ENCODE measurements at places on chromosomes 13 and 19.

GRCh38 chr19:20482721-20483120, 82.9 kb downstream of the ZNF737 start:
- no peak for DNase-seq

GRCh38 chr19:13640611-13641010, 123.7 kb upstream of the MRI1 start:
- no peak for DNase-seq

GRCh38 chr19:33400856-33401682, 27.6 kb downstream of the CEBPG start:
- DNase-seq: no peak

- no peak for DNase-seq
These were observed 18.7 kb upstream of the AMER2 start for GRCh38 chr13:25190771-25191170.

- no peak for DNase-seq
These were observed 169.5 kb downstream of the NUFIP1 start for GRCh38 chr13:44819772-44820171.

GRCh38 chr19:39158646-39159260, 33.2 kb downstream of the PAK4 start:
- DNase-seq: no peak

- DNase-seq: peak; percentile 94
These were observed at the start of gene ZNF229 for GRCh38 chr19:44447916-44448674. Gene ZNF229 (minus strand): TSS chr19:44448472. CDS start chr19:44442847, 5,625 bp downstream.

- DNase-seq: no peak
These were observed 178.1 kb downstream of the FLT1 start for GRCh38 chr13:28316836-28317235.

DNA sequence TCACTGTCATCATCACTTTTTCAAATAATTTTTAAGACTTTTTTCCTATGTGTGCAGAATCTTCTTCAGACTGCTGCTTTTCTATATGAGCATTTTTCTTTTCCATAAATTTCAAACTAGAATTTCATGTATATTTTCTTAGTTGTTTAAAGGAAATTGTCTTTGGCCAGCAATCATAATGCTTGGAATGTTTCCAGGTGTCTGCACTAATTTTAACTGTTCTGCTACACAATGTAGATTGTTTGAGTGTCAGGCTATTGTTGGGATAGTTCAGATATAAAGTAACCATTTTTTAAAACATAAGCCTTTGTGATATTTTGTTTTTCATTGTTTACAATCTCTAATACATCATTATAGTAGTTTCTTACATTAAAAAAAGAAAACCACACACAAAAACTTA, 1418.5 kb downstream of the EFNB2 start:
- DNase-seq: no peak

- DNase-seq: no peak
These were observed 33.5 kb upstream of the PABPC3 start for GRCh38 chr13:25062479-25062878.

- DNase-seq: no peak
These were observed 1348.6 kb upstream of the SLC10A2 start for GRCh38 chr13:104414771-104415170.

- DNase-seq: peak; percentile 79
These were observed 64.3 kb downstream of the CACNA1A start for GRCh38 chr19:13441810-13442512.

DNA sequence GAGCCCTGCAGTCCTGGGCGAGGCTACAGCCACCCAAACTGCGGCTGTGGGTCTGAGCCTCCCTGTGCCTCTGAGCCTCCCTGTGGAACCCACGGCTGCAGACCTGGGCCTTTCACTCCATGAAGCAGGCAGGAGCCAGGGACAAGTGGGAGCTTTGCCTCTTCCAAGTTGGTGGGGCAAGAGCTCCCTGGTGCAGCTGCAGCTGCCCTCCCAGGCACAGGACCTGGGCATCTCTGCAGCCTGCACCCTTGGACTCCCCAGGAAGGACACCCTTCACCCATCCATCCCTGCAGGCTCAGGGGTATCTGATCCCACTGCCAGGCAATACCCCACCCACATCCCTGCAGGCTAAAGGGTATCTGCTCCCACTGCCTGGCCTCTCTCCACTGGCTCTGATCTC, 2.3 kb downstream of the TEX26 start:
- no peak for DNase-seq

GRCh38 chr19:40801426-40802299, 2.7 kb downstream of the EGLN2 start:
- DNase-seq: no peak

GRCh38 chr13:109787135-109787954, 962 bp upstream of the IRS2 start:
- peak; percentile 60 for DNase-seq

GRCh38 chr13:21986602-21987001, 315.7 kb downstream of the FGF9 start:
- no peak for DNase-seq

DNA sequence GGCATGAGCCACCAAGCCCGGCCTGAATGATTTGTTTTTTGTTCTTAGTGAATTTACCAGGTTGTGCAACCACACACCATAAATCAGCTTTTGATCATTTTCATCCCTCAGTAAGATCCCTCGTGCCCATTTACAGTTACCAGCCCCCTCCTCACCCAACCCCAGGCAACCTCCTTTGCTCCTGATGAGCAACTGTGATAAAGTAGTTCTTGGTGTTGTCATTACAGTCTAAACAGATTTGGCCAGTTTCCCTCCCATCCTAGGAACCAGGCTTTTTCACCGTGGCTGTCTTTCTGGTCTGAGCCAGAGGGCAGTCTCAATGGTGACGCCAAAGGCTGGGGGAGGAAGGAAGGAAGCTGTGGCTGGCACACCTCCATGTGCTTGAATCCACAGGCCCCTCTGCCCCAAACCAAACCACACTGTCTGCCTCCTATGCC, 61.2 kb upstream of the WDFY2 start:
- no peak for DNase-seq

DNA sequence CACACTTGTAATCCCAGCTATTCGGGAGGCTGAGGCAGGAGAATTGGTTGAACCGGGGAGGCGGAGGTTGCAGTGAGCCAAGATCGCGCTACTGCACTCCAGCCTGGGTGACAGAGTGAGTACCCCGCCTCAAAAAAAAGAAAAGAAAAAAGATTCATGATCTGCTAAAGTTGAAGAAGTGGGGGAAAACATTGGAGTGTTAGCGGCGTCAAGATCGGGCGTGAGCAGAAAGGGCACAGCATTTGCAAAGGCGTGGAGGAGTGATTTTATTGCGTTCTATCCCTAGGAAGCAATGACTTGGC, 874 bp upstream of the DNM2 start:
- DNase-seq: no peak

GRCh38 chr19:48756212-48756611, 888 bp downstream of the FGF21 start:
- no peak for DNase-seq

DNA sequence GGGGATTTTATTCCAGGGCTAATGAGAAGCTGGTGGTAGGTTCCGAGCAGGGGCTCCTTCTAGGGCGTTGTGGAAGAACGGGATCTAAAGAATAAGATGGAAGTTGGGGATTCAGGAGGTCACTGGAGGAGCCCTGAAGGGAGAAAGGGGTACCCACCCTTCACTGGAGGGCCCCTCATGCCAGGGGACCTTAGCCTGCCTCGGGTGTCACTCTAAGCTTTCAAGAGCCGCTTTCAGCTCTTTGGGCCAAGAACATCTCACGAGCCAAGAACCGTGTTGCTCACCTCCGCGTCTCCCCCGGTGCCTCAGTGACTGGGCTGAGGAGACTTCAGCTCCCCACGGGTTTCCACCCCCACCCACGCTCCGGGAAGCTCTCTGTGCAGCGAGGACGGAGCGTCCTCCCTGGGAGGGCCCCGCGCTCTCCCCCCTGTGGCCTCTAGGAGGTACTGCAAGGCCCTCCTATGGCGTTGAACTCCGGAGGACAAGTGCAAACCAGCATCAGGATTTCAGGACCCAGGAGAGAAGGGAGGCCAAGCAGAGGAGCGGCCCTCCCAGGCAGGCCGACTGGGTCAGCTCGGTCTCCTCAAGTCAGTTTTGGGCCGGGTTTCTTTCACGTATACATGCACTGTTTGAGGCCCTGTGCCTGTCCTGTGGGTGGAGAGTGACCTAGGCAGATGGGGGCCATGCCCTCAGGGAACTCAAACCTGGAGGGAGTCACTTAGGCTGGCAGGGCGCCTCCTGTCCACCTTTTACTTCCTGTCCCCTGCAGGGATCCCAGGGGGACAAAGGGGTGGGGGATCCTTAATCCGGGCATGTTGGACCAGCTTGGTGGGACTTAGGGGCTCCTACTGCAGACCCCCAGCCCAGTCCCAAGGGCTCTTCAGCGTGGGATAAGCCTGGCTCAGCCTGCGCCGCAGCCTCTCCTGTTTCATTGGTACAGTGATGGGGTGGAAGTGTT, 5.1 kb upstream of the KRTDAP start:
- peak; percentile 68 for DNase-seq

GRCh38 chr19:33295621-33296487, 6.5 kb downstream of the CEBPA start:
- no peak for DNase-seq

- DNase-seq: no peak
These were observed 72.7 kb downstream of the SIAH3 start for GRCh38 chr13:45778882-45779281.

- DNase-seq: no peak
These were observed 46.0 kb downstream of the RBM26 start for GRCh38 chr13:79360095-79360494.

DNA sequence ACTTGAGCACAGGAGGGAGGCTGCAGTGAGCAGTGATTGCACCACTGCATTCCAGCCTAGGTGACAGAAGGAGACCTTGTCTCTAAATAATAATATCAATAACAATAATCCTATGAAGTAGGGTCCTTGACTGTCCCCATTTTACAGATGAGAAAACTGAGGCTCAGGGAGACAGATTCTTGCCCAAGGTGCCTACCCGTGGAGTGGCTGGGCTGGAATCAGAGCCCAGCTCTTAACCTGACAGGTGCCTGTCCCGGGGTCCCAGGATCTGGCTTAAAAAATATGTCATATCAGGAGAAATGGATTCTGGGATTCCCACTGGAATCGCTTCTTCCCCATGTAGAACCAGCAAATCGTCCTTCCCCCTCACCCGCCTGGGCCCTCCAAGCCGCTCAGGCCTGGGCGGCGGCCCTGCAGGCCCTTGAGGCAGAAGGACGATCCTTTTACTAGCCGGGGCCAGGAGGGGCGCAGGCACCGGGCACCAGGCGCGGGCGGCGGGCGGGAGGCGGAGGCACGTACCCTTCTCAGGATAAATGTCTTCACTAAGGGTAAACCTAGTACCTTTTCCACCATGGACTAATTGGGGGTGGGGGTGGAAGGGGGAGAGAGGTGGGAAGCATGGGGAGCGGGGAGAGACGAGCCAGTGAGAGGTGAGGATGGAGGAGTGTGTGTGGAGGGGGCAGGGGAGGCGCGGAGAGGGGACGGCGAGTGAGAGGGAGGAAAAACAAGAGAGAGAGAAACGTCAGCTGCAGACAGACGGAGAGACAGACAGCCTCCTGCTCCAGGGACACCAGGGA, 60.6 kb downstream of the COLGALT1 start:
- no peak for DNase-seq

DNA sequence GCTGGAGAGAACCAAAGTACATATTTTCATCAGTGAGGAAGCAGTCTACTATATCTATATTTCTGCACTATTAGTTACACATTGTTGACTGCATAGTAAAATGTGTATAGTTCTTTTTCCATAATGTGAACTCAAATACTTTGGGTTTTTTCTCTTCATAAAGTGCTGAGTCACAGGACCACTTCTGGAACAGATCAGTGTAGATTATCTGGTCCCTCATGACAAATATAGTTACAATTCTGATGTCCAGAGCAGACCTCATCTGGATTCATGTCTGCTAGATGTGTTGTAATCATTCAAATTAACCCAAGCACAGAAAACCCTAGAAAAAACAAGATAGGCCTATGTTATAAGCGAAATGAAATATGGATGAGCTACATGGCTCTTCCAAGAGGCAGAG, 171.4 kb downstream of the SUCLA2 start:
- DNase-seq: no peak

- DNase-seq: no peak
These were observed 299.2 kb upstream of the DACH1 start for GRCh38 chr13:72166102-72166650.

- peak; percentile 28 for DNase-seq
These were observed 12.9 kb upstream of the RFXAP start for GRCh38 chr13:36806102-36806501.

DNA sequence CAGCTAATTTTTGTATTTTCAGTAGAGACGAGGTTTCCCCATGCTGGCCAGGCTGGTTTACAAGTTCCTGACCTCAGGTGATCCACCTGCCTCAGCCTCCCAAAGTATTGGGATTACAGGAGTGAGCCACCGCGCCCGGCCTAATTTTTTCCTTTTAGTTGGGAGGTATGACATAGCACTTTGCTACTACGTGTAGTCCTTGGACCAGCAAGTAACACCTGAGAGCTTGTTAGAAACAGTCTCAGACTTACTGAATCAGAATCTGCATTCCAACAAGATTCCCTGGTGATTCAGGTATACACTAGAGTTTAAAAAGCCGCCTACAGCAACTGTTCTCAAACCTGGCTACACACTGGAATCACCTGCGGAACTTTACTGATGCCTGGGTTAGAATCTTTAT, 1.8 kb upstream of the FARP1 start:
- DNase-seq: no peak

GRCh38 chr19:14440049-14440448, 6.9 kb downstream of the PKN1 start:
- DNase-seq: peak; percentile 92

DNA sequence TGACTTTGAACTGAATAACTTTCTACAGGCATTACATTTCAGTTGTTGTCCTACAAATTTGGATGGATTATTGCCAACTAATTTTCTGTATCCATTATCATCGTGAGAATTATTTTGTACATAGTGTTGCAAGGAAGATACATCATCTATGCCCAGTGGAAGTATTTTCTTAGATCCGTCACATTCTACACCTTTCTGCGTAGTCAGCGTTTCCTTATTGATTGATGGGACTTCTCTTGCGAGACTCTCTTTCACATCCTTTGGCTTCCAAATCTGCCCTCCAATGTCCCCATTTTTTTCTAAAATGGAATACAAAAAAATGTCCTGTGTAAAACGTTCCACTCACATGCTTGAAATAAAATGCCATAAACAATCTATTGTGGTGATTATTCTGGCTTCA, 9.2 kb downstream of the ZIM3 start:
- DNase-seq: no peak

DNA sequence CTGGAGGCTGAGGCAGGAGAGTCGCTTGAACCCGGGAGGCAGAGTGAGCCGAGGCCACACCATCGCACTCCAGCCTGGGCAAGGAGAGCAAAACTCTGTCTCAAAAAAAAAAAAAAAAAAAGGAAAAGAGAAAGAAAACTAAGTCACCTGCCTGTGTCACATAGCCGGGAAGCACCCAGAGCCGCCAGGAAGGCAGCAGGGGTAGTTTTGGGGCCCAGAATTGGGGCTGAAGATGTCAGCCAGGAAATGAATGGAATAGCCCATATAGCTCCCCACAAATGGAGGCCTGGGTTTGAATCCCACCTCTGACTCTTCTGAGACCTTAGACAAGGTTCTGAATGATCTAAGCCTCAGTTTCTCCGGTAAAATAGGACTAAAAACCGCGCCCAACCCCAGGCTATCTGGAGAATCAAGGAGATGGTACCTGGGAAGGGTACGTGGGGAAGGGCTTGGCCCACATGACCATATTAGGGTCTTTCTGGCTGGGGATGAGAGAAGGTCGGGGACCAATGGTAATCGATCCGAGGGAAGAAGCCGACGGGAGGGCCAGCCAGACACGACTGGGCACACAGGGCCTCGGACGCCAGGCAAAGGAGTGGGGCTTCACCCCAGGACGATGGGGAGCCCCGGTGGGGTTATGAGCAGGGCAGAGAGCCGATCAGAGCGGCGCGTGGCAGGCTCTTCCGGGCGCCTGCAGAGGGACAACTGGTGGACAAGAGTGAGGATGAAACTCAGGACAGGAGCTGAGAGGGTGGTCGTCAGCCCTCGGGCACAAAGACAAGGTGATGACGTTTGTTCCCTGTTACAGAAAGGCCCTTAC, 14.4 kb downstream of the CCDC124 start:
- no peak for DNase-seq
